Type B pancreatic cell (in vitro differentiated cells): ENCODE measurements at places on chromosomes 3 and 15.

DNA sequence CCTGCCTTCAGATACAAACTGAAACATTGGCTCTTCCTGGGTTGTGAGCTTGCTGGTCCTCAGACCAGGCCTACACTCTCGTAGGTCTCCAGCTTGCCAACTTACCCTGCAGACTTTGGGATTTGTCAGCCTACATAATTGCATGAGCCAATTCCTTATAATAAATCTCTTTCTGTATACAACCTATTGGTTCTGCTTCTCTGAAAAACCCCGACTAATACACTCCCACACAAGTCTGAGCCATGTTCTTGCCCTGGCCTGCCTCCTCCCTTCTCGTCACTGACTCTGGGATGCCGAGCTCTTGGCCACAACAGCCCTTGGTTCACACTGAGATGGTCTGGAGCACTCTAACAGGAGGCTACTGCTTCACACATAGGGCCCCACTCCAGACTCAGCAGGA, 9.5 kb downstream of the CYP19A1 start:
- DNase-seq, result no peak

- no peak for DNase-seq
Observed at GRCh38 chr3:42511736-42512135, 9.3 kb downstream of the VIPR1 start.

DNA sequence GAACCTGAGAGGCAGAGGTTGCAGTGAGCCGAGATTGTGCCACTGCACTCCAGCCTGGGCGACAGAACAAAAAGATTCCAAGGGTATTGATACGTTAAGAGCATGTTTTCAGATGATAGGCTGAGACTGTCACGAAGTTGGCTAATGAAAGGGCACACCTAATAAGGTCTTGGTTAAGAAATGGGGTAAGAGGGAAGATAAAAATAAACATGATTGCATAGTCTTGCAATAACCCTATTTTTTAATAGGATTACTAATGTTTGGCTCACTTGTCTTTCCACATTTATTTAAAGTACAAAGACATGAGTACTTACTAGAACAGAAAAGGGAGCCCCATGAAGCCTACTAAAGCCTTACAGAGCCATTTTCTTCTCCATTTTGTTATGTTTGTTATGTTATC, 109.0 kb downstream of the FRMD4B start:
- no peak for DNase-seq

- no peak for DNase-seq
Observed at GRCh38 chr3:176696816-176697215, 500.5 kb downstream of the TBL1XR1 start.

- DNase-seq, result no peak
Observed at GRCh38 chr3:128523591-128523990, 30.6 kb upstream of the GATA2 start.

DNA sequence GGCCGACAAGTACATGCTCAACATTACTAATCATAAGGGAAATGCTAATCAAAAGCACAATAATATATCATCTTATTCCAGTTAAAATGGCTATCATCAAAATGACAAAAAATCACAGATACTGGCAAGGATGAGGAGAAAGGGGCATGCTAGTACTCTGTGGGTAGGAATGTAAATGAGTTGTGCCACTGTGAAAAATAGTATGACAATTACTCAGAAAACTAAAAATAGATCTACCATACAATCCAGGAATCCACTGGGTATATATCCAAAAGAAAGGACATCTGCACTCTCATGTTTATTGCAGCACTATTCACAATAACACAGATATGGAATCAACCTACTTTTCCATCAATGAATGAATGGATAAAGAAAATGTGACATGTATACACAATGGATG, 1256.5 kb downstream of the SI start:
- DNase-seq, result no peak

DNA sequence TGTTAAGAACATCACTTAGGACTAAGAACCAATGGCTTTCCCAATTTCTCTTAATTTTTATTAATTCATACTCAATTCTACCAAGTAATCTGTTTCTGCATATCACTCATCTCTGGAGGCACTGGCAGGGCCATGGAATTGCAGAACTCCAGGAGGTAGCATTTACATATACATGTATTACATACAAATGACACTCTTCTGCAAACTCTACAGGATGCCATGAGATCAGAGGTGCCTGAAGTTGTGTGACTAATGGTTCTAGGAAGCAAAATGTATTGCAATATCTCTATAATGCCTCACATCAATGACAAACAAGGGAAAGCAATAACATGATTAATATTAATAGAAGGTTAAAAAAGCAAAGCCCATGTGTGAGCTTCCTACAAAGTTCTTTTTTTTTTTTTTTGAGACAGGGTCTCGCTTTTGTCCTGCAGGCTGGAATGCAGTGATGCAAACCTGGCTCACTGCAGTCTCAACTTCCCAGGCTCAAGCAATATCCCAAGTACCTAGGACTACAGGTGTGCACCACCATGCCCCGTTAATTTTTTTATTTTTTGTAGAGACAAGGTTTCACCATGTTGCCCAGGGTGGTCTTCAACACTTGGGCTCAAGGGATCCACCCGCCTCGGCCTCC, 33.0 kb downstream of the DENND6A start:
- DNase-seq, result no peak

GRCh38 chr15:92200891-92201290, 192.8 kb upstream of the ST8SIA2 start:
- no peak for DNase-seq

- DNase-seq, result no peak
Observed at GRCh38 chr3:53649816-53650215, 155.4 kb downstream of the CACNA1D start.

GRCh38 chr3:53719796-53720195, 126.4 kb downstream of the CHDH start:
- no peak for DNase-seq

DNA sequence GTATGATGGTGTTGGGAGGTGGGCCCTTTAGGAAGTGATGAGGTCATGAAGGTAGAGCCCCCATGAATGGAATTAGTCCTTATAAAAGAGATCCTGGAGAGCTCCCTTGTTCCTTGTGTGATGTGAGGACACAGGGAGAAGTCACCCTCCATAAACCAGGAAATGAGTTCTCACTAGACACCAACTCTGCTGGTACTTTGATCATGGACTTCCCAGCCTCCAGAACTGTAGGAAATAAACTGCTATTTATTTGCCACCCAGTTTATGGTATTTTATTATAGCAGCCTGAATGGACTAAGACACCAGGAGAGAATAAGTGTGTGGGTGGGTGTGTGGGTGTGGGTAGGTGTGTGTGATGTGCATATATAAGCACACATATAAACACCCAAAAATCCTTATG, 71.9 kb downstream of the MYH15 start:
- no peak for DNase-seq

GRCh38 chr15:60762638-60763037, 283.7 kb upstream of the ICE2 start:
- no peak for DNase-seq

DNA sequence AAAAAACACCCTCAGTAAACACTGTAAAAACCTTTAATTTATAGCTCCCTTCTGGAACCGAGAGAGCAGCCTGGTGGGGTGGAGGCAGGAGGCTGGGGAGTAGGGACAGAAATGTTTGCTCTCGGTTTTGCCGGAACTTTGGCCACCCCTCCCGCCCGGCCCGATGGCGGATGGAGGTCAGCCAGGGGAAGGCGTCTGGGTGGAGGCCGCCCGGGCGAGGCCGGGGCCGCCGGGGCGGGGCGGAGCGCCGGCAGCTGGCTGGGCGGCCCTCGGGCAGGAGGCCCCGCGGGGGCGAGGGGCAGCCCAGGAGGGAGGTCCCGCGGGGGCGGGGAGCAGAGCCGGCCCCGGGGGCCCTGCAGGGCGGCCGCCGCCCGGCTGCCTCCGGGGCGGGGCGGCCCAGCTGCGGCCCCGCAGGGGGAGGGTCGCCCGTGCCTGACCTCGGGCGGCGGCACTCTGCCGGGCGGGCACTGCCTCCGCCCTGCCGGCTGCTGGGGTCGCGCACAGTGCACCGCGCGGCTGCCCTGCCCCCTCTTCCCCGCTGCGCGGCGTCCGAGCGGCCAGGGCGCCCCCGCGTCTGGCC, 829 bp upstream of the SKIL start:
- DNase-seq, result peak; percentile 84

DNA sequence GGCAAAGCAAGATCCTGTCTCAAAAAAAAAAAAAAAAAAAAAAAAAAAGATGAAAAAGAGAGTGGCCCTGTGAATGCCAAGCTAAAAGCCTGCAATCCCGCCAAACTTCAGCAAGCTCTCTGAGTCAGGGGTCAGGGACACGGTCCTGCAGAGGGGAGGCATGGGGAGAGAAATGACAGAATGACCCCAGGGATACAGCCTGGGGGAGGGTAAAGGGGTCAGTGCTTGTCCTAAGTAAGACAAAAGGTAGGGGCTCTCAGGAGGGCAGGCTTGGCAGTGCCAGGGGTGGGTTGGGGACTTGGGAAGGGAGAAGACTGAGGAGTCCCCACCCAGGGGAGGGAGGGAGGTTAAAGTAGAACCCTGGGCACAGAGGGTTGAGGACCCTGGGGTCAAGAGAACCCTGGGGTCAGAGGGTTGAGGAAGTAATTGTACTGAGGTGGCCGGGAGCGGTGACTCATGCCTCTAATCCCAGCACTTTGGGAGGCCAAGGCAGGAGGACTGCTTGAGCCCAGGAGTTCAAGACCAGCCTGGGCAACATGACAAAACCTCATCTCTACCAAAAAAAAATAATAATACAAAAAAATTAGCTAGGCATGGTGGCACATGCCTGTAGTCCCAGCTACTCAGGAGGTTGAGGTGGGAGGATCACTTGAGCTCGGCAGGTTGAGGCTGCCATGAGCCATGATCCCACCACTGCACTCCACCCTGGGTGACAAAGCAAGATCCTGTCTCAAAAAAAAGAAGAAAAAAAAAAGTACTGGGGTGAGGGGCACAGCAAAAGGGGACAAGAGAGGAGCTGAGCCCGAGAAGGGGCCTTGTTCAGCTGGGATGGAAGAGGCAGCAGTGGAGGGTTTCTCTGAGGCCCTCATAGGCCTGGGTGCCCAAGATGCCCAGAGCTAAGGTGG, 5.2 kb upstream of the SEMA3B start:
- no peak for DNase-seq

- no peak for DNase-seq
Observed at GRCh38 chr3:105629718-105630117, 239.1 kb downstream of the CBLB start.

GRCh38 chr3:106420628-106421027, 551.8 kb upstream of the CBLB start:
- no peak for DNase-seq

DNA sequence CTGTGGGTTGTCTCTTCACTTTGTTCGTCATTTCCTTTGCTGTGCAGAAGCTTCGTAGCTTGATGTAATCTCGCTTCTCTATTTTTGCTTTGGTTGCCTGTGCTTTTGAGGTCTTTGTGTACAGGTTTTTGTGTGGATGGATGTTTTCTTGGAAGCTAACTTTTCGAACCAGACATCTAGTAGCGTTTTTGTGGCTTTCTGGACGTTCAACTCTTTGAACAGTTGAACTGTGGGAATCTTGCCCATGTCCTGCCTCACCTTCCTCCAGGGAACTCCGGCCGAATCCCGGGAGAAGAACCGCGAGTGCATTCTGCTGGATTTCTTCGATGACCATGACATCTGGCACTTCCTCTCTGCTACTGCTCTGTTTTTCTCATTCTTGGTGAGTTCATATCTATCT, 70.6 kb downstream of the USF3 start:
- no peak for DNase-seq

- no peak for DNase-seq
Observed at GRCh38 chr3:112814266-112814665, 32.4 kb downstream of the CD200R1L start.

DNA sequence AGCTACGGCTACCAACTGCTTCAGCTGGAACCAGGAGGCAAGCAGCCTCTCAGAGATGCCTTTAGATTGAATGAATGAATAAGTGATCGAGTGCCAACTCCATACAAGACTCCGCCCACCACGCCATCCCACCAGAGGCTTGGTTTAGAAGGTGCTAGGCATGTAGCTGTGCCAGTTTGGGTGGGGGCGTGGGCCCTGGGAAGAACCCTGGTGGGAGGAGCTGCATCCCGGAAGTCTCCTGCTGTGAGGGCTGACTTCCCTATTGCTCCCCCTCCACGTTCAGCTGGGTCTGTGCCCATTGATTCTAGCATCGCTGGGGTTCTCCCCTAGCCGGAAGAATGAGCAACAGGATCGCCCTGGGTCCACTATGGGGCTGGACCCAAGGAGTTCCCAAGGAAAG, 20.9 kb downstream of the LINGO1 start:
- no peak for DNase-seq

DNA sequence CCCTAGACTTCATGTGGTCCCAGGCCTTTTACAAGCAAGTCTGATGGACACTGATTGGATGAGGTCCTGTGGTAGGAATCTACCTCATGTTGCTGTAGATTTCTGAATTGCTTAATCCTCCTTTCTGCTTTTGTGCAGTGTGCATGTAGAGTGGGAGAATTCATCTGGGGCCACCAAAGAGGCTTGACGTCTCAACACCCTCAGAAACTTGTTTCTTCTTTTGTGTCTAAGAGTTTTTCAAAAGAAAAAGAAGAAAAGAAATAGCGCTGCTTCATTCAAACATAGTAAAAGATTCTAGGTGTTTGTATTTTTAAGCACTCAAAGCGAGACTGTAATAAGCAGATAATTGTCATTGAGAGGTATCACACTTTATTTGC, 46.2 kb downstream of the NR1D2 start:
- DNase-seq, result no peak

- DNase-seq, result no peak
Observed at GRCh38 chr15:55827204-55827603, 84.3 kb upstream of the PRTG start.

DNA sequence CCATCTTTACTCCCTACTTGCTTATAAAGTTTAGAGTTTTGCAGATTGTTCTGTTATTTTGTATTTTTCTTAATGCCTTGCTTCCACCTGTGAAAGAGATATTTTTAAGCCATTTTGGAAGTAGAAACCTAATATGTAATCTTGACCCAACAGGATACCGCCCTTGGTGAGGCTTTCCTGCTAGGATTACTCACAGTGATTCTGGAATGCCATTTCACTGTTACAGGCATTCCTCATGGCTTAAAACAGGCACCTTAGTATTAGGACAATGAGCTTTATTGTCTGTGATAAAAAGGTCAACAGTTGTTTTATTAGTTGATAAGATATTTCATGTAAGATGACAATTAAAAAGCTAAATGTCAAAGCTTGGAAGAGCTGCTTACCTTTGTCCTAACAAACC, 58.2 kb downstream of the PHLDB2 start:
- DNase-seq, result no peak

- DNase-seq, result no peak
Observed at GRCh38 chr3:23938688-23939087, 6.4 kb upstream of the NR1D2 start.
